Naive thymus-derived CD8-positive, alpha-beta T cell (primary cell): ENCODE measurements at places on chromosomes 7 and 10.

DNA sequence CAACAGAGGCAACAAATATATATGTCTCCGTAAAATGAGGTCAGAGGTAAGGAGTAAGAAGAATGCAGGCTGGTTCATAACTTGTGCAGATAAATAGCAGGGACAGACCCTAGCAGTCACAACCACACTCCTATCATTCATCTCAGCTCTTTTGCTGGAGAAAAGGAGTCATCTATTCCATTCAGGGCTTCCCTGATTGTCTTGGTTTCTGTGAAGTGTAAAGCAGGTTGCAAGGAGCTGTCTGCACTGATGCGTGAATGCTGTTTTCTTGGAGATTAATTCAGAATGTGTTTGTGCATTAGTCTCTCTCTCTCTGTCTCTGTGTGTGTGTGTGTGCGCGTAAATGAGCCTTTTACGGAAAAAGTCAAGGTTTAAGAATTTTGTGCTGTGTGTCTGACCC, 643.3 kb upstream of the SORCS1 start:
- no peak overlapping the region for H3K27ac ChIP-seq
- no peaks in the 10 kb centered on the region for H3K27me3 ChIP-seq
- H3K4me1 ChIP-seq: no peaks in the 10 kb centered on the region
- no peak for DNase-seq
- no peak overlapping the region for H3K4me3 ChIP-seq

GRCh38 chr7:151167197-151167961, at the start of gene GBX1:
Gene GBX1 (minus strand): TSS chr7:151167694. CDS start chr7:151167548, 146 bp downstream.
- H3K27me3 ChIP-seq: peaks cover 27% of the 10 kb centered on the region
- H3K4me1 ChIP-seq: peaks cover 11% of the 10 kb centered on the region
- no peak for DNase-seq

GRCh38 chr10:96719850-96720421, 378 bp downstream of the PIK3AP1 start:
- no peak overlapping the region for H3K27ac ChIP-seq
- no peaks in the 10 kb centered on the region for H3K27me3 ChIP-seq
- H3K36me3 ChIP-seq: no peaks in the 10 kb centered on the region
- H3K4me3 ChIP-seq: peak overlapping the region; percentile 99

GRCh38 chr10:4075443-4075842, 290.4 kb upstream of the KLF6 start:
- DNase-seq: no peak
- peaks cover 4% of the 10 kb centered on the region for H3K27me3 ChIP-seq
- peak overlapping the region; percentile 80 for H3K27ac ChIP-seq
- H3K4me3 ChIP-seq: no peak overlapping the region
- H3K36me3 ChIP-seq: no peaks in the 10 kb centered on the region

DNA sequence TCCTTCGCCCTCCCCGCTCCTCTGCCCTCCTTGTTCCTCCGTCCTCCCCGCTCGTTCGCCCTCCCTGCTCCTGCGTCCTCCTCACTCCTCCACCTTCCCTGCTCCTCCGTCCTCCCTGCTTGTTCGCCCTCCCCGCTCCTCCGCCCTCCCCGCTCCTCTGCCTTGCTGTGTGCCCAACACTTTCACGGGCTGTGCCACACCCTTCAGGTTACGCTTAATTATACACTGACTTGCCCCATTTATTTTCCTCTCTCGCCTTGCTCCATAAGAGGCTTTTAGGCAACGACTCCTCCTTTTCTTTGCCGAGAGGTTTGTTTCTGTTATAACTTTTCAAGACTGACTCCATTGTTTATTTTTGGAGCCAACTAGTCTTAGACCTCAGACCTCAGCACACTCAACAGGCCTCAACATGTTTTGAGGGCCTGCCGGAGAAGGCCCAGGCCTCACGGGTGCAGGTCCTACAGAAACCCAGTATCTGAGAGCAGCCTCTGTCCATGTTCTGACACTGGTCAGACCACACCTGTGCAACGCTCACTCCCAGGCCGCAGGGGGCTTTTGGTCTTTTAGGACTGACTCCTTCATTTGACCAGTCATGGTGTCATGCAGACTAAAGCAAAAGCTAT, 18.2 kb upstream of the PRKAG2 start:
- no peaks in the 10 kb centered on the region for H3K36me3 ChIP-seq
- H3K4me1 ChIP-seq: no peaks in the 10 kb centered on the region
- no peak overlapping the region for H3K27ac ChIP-seq
- H3K27me3 ChIP-seq: peaks cover 12% of the 10 kb centered on the region
- no peak for DNase-seq

- no peak overlapping the region for H3K4me3 ChIP-seq
- H3K27me3 ChIP-seq: no peaks in the 10 kb centered on the region
- H3K27ac ChIP-seq: no peak overlapping the region
- no peaks in the 10 kb centered on the region for H3K4me1 ChIP-seq
- no peaks in the 10 kb centered on the region for H3K36me3 ChIP-seq
Measured at GRCh38 chr7:34096198-34096651, 190.9 kb downstream of the BMPER start.

GRCh38 chr10:86439544-86439943, 72.9 kb upstream of the GRID1 start:
- no peaks in the 10 kb centered on the region for H3K27me3 ChIP-seq
- DNase-seq: no peak
- H3K27ac ChIP-seq: peak overlapping the region; percentile 55
- H3K36me3 ChIP-seq: peaks cover 9% of the 10 kb centered on the region
- no peak overlapping the region for H3K4me3 ChIP-seq
- H3K4me1 ChIP-seq: peaks cover 17% of the 10 kb centered on the region
